Stimulated activated CD4-positive, alpha-beta T cell treated with anti-CD3 and anti-CD28 coated beads, Interleukin-15, amount 100 ng/mL, for 48 hours (primary cell): ENCODE measurements at places on chromosomes 5 and 9.

- peak; percentile 93 for DNase-seq
Observed at GRCh38 chr9:133335924-133336811, at the start of gene SURF6. Gene SURF6, minus strand, starts transcription at chr9:133336188. Its CDS starts 56 bp downstream, at chr9:133336132.

DNA sequence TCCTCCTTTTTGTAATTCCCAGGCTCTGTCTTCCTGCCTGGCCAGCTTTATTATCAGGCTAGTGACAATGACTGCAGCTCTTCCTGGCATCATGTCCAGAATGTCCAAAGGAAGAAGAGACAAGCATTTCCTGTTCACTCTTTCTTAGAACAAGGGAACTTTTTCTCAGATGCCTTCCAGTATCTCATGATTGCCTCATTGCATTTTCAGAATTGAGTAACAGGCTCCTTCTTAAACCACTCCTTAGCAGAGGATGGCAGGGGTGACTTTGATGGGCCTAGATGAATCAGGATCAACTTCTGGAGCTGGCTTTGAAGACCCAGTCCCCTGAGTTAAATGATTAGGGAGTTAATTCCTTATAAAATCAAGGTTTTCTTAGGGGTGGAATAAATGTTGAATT is 92.9 kb upstream of the RASGRF2 start:
- no peak for DNase-seq

GRCh38 chr5:167867281-167867680 is 424.2 kb upstream of the WWC1 start:
- DNase-seq: no peak

- no peak for DNase-seq
Observed at GRCh38 chr5:10485142-10485795, 43.6 kb downstream of the ROPN1L start.

GRCh38 chr5:133531594-133531993 is 80.7 kb downstream of the FSTL4 start:
- no peak for DNase-seq

- peak; percentile 52 for DNase-seq
Observed at GRCh38 chr5:176573564-176574296, 24.6 kb downstream of the CDHR2 start.

DNA sequence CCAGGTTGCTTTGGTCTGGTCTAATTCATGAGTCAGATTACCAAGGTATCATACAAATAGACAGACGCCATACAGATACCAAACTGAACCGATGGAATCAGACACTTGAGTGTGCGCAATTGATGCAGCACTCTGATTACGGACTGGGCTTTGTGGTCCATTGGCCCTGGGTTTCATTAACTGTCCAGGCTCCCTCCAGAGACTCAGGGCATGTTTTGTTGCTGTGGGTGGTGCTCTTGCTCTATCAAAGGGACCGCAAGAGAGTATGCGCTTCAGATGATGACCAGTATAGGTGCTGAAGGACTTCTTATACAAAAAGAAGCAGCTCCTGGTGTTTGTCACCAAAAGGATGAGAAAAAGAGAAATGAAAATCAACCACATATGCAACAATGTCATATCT is 36.9 kb upstream of the ANKRD55 start:
- DNase-seq: no peak

- no peak for DNase-seq
Observed at GRCh38 chr9:72203205-72203803, 54.1 kb downstream of the GDA start.

DNA sequence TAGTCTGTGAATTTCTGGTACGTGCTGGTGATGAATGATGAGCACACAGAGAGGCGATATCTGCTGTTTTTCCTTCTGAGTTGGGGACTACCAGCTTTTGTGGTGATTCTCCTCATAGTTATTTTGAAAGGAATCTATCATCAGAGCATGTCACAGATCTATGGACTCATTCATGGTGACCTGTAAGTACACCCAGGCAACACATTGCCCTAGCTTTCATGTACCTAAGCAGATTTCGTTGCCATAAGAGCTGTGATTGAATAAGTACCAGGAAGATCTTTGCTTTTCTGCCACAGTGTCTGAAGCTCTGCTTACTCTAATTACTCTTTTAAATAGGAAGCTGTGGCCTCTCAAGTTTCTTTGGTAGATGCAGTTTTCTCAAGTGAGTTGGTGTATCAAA is 397.8 kb downstream of the ARRDC3 start:
- DNase-seq: no peak

DNA sequence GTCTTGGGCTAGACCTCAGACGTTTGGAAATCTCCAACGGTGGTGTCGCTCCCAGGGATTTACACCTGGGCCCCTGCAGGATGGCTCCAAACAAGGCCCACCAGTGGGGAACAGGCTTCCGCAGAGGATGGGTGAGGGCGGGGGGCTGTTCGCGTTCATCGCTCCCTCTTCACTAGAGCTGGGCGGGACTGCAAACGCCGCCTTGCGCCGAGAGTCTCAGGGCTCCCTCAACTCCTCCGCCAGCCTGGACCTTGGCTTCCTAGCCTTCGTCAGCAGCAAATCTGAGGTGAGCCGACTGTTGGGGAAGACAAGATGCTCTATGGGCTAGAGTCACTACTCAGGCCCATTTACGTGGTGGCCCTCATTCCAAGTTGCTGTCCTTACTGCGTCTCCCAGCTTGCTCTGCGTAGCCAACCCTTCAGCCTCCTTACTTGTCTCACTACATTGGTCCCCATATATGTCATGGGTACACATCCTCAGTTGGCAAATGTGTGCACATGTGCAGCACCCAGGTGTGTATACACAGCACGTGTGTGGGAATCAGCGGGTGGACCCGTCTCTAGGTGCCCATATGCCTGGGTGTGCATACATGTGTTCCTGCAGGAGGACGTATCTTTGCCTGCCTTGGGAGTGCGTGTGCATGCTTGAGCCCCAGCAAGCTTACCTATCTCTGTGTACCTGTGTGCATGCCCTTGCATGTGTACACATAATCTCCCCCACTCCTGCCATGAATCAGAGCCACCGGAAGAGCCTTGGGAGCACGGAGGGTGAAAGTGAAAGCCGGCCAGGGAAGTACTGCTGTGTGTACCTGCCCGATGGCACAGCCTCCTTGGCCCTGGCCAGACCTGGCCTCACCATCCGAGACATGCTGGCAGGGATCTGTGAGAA is 10.5 kb downstream of the RGS14 start:
- DNase-seq: no peak

- DNase-seq: no peak
Observed at GRCh38 chr9:2231829-2232228, 216.7 kb downstream of the SMARCA2 start.

- DNase-seq: no peak
Observed at GRCh38 chr5:68482199-68482598, 266.6 kb downstream of the PIK3R1 start.

DNA sequence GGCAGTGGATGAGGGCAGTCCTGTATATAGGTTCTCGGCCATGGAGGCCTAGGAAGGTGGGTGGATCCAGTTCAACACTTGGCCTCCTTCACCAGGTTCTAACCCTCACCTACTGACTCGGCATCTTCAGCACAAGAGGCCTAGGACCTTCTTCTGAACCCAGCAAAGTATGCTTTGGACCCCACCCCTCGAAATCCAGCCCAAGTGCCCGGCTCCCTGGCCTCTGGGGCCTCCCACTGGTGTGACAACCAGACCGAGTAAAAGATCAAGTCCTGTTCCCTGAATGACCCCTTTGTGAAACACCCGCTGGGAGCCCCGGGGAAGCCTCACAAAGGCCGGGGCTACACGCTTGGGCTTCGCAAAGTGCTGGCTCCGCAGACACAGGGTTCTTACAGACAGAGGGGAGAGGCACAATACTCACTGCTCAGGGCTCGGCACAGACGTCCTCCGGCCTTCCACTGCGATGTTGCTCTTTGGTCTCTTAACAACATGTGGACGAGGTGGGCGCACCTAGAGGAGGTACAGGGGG is 47.0 kb downstream of the CRB2 start:
- no peak for DNase-seq
